ENCODE measurements at places on chromosomes 13 and 19.

DNA sequence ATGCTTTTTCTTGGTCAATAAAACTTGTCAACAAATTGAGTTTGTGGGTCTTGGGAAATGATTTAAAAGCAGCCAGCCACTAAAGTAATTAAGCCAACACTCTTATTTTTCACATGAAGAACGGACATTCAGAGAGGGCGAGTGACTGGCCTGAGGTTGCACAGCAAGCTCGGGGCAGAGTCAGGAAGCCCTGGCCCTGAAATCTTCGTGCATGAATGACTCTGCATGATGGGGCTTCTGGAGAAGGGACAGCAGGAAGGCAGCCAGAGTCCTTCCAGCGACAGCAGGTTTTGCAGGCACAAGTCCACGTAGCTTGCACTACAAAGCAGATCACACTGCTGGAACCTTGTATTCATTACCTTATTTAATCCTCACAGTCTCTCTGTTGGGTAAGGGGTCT lies 232.5 kb downstream of the ZNF536 start:
- DNase-seq = no peak

- no peak for DNase-seq
These were observed 47.4 kb upstream of the TMTC4 start for GRCh38 chr13:100721885-100722512.

DNA sequence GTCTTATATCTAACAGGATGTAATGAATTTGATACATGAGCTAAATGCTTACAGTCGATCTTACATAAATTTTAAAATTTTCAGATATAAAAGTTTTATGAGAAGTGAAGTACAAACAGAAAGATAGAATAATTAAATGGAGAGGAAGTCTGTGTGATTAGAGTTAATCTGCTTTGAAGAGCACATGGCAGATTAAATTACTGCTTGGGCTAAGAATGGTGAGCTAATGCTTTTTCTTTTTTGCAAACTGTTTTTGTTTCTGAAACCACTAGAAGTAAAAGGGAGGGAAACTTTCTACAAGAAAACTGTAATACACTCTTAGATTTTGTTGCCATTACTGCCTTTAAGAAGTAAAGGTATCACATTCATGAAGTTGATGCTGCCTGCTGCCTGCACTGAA lies 96.3 kb upstream of the SPRY2 start:
- no peak for DNase-seq

DNA sequence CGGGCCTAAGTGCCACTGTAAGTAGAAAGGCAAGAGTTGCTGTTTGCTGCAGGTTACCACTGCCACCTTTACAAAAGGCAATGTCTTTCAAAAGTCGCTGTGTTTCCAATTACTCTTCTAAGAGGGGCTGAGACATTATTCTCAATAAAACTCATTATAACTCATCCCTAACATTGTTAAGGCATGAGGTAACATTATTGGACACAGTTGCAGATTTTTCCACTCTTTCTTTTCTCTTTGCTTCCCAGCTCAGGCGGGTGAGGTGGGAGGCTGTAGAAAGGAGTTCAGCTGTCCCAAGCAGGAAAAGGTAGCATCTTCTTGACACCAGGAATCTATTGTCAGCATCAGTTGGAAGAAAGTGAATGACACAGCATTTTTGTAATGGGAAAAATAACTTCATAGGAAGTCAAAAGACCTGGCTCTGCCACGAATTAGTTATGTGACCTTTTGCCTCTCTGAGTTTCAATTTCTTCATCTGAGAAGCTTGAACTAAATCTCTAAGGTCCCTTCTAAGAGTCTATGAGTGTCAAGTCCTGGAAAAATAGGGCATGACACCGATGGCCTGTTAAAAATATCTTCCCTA lies 2.1 kb upstream of the UBL3 start:
- no peak for DNase-seq

DNA sequence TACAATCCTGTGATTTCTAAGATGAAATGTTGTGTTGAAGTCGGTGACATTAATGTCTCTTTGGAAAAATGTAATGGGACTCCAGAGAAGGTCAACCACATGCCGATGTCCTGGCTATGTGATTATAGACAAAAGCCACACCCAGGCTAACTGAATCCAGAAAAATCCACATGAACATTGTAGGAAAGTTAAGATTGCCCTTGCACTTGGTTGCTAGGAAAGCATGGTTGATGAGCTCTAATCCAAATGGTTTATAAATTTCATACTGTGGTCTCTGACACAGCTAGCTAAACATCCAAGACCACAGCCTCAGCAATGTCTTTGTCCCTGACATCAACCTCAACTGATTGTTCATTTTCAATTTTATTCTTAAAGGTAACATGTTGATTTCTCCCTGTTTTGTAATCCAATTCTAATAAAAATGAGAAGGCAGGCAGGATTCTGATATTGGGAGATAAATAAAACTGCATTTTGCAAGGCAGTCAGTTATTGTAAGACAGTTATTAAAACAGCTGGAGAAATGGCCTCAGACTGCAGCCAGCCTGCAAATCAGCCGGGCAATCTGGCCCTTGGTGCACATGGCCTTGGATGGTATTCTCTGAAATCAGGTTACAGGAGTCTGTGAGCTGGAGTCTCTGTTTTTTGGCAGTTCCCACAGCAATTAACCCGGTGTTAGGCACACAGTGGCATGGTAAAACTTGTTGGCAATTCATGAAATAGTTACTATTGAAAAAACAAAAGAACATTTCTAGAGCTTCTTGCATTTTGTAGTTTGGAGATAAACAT lies 93.9 kb downstream of the STARD13 start:
- DNase-seq = no peak

DNA sequence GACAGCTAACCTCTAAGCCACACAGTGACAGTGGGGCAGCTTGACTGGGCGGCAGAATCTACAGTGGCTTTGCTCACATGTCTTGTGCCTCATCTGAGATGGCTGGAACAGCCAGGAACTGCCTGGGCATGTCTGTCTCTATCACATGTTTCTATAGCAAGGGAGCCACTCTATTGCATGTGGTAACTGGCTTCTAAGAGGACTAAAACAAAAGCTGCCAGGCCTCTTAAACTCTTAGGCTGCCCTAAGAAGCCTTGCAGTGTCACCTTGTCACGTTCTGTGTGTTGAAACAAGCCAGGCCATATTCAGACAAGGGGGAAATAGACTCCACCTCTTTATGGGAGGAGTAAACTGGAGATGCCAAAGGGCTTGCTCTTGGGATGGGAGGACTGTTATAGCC lies 122.9 kb upstream of the MAB21L1 start:
- no peak for DNase-seq

- DNase-seq = no peak
These were observed 9.1 kb downstream of the CACTIN start for GRCh38 chr19:3617463-3617862.

DNA sequence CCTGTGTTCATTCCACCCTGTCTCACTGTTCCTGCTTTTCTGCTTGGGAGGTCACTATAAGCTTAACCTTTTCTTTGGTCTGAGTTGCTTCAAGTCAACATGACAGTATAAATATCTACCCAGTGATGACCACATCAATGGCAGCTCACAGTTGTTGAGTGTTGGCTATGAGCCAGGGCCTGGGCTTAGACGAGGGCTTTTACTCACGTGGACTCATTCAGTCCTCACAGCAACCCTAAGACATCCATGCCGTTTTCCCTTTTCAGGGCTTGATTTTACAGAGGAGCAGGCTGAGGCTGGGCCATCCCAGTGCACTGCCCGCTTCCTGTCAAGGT lies 10.2 kb upstream of the CCDC97 start:
- no peak for DNase-seq

DNA sequence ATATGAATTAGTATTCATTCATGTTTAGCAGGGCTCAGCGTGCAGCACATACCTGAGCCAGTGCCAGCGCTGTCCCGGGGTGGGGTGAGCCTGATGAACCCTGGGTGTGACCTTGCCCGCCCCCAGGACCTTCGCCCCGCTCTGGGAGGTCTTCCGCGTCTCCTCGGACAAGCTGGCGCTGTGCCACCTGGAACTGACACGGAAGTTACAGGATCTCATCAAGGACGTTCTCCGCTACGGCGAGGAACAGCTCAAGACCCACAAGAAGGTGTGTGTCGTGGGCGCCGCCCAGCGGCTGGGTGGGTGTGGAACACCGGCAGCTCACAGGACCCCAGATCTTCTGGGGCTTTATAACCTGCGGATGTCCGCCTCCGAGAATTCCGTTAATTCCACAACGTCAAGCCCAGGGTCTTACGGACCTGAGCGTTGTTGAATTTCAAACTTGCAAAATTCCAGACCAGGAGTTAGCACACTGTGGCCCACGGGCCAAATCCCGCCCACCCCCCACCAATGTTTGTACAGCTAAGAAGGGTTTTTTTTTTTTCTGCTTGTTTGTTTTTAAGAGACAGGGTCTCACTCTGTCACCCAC lies 15.4 kb downstream of the FCHO1 start:
- DNase-seq = no peak

DNA sequence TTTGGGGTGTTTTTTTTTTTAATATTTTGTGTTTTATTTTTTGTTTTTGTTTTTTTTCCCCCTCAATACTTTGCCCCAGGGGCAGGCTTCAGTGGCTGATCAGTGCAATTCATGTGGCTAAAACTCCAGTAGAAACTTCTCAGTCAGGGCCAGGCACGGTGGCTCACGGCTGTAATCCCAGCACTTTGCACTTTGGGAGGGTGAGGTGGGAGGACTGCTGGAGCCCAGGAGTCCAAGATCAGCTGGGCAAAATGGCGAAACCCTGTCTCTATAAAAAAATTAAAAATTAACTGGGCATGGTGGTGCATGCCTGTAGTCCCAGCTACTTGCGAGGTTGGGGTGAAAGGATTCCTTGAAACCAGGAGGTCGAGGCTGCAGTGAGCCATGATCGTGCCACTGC lies 17.4 kb upstream of the ATP8A2 start:
- no peak for DNase-seq

DNA sequence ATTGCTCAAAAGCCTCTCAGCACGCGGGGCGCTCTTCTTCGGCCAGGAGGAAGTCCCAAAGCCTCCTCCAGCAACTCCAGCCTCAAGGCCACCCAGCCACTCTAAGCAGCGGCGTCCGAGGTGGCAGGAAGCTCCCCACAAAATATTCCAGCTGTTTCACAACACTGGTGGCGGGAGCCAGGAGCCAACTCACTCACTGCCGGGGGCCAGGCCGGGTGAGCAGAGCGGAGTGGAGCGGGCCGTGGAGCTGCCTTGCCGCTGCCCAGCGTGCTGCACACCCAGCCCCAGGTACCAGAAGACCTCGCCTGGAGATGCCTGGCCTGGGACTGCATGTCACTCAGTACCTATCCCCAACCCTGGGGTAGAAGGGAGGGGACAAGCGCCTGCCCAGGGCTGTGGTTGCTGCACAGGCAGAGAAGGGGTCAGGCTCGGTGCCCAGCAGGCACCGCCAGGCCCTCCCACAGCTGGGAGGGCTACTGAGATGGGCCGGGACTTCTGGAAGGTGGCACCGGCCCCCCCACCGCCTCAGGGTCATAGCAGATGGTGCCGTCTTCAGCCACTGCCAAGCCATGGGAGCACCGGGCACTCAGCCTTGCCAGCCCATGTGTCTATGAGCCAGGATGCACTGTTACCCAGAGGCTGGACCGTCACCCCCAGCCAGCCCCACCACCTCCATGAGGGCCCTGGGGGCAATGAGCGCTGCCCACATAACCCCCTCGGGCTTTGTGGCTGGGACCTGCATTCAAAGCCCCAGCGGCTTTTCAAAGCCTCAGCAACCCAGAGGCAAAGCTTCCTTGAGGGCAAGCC lies 59.2 kb downstream of the MLLT1 start:
- no peak for DNase-seq

GRCh38 chr13:29955137-29955650 lies 104.8 kb upstream of the UBL3 start:
- DNase-seq = no peak

- no peak for DNase-seq
These were observed 20.4 kb upstream of the CPB2 start for GRCh38 chr13:46124967-46125933.

DNA sequence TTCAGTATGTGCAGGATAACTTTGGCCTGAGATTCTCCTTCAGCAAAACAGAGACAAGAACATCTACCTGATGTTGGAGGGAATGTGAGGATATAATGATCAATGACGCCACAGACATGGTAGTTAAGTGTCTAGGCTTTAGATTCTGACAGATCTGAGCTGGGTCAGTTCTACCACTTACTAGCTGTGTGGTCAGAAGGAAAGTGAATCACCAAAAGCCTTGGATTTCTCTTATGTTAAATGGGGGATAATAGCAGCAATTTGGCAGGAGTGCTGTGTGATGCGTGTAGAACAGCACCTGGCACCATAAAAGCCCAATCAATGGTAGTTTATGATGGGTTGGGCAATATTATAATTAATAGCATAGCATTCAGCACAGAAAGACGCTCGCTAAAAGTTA lies 41.7 kb downstream of the RXFP2 start:
- DNase-seq = no peak

DNA sequence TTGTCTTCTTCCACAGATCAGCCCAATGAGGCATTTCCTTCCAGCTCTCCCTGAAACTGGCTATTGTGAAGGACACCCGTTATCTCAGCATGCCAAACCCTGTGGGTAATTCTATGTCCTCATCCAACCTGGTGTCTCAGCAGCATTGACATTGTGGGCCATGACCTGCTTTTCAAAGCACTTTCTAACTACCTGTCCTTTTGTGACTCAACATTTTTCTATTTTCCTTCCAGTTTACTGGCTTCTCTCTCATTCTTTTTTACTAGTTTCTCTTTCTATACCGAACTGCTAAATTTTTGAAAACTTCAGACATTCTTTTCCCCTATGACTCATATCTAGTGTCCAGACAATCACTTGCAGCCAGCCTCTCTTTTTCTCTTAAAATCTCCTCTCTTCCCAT lies 136.4 kb upstream of the HTR2A start:
- DNase-seq = no peak

DNA sequence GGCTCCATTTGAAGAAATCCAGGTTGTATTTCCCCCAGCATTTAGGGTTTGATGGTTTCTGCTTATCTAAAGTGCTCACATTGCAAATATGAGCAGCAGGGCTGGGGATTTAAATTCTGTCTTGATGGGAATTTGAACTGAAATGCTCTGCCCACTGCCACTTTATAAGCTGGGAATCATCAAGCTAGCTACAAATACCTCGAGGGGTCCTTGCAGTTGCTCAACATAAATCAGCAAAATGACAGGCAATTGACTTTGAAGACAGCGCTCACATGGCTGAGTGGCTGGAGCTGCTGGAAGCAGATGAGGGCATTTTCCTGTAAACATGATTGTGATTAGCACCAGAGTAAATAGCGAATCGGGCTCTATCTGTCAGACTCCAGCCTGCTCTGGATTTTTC lies 39.4 kb upstream of the MEDAG start:
- DNase-seq = no peak

- no peak for DNase-seq
These were observed 35.5 kb downstream of the LYL1 start for GRCh38 chr19:13066933-13067807.

- DNase-seq = no peak
These were observed 47.7 kb downstream of the DOCK9 start for GRCh38 chr13:98930151-98930591.

- DNase-seq = no peak
These were observed 9.5 kb downstream of the KMT2B start for GRCh38 chr19:35727053-35727955.
